Uterus (tissue), 4 donors: ENCODE measurements at places on chromosomes 6 and 20.

GRCh38 chr20:24469116-24469893, at the start of gene SYNDIG1:
TSS of gene SYNDIG1 (plus strand) at chr20:24469629. CDS start at chr20:24543098, 73,469 bp downstream.
- DNase-seq = peak; percentile 28

- DNase-seq = no peak
These were observed 96.2 kb downstream of the TTLL2 start for GRCh38 chr6:167420858-167421766.

DNA sequence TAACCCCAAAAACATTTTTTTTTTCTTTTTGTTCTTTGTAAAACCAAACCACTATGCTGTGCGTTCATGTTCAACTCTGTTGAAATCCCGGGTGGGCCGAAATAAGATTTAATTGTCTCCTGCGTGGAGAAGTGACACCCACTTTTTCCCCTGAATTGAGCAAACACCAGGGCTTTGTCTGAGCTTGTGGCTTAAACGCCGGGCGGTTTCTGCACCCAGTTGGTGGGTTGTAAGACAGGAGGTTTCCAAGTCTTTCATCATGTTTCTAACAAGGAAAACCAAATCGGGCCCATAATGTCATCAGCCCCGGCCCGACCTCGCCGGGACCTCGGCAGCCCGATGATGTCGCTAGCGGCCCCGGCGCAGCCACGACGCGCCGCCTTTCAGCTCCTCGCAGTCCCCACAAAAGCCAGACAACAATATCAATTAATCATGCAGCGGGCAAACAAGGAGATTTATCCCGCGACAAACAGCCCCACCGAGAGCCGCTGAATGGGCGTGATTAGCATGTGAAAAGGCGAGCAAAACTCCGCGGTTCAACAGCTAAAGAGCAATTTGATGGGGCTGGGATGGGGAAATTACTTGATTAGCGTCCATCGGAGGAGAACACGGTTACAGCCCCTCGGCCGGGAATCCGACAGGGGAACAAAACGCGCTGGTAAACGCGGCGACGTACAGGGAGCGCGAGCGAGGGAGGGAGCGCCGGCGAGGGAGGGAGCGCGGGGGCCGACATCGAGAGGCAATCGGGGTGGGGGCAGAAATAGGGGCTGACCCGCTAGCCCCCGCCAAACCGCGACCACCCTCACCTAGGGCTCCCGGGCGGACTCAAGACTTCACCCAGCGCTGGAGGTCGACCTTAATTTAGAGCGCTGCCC, 5.3 kb downstream of the LINC00237 start:
- no peak for DNase-seq

DNA sequence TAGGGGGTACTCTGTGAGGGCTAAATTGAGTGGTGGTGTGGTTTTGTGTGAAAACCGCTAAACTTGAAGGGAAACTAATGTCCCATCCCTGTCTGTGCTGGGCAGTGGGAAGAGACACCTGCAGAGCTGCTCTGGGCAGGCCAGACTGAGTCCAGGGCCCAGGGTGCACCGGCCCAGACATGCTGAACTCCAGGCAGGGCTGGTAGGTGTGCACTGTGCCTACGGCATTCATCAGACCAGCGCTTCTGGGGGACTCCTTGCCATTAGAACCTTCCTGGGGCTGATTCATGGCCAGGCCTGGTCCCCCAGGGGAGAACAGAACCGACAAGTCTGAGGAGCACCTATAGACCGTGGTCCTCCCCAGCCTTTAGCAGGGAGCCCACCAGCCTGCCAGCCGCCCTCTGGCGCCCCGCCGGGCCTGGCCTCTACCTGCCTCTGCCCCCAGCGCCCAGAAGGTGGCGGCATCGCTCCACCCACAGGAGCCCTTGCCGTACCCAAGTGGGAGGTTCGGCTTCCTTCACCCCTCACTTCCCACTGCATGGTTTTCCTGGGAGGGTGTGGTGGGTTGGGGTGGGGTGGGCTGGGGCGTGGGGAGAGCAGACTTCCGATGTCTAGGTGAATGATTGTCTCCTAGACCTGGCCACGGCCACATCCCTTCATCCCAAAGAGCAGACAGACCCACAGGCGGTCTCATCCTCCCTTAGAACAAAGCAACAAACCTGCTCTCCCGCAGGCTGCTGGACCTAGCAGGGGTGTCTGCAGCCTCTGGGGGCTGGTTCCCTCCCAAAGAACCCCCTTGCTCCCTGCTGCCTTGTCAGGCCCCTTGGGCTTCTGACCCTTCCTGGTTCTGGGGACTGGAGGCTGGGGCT, 15.5 kb downstream of the CCDC167 start:
- DNase-seq = peak; percentile 61

DNA sequence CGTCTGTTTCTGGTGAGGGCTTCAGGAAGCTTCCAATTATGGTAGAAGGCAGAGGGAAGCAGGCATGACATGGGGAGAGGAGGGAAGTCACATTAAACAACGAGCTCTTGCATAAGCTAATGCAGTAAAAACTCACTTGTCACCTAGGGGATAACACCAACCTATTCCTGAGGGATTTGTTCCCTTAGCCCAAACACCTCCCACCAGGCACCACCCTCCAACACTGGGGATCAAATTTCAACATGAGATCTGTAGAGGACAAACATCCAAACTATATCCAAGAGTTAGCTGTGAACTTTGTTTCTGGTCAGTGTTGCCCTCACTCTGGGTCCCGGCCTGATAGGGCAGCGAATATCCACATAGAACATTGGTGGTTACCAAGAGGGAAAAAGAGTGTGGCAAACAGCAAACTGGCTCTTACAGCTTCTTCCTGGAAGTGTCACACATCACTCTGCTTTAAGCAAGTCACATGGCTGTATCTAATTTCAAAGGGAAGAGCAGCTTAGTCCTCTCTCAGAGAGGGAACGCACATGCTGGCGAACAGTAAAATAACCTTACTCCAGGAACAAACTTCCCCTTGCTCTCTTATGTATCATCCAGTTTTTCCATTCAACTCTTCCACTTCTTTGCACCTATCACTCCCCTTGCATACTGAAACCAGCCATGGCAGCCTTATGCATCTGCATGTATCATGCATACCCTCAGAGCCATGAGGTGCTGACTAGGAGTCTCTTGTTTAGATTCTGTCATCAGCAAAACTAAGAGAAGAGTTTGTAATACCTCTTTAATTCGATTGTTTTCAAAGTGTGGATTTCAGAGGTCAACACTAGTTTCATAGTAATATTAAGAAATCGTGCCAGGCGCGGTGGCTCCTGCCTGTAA, 4.8 kb upstream of the MOCS1 start:
- no peak for DNase-seq

GRCh38 chr6:156638581-156638980, 138.6 kb upstream of the ARID1B start:
- DNase-seq = no peak

GRCh38 chr6:53290537-53291510, 57.9 kb downstream of the ELOVL5 start:
- DNase-seq = no peak

- no peak for DNase-seq
These were observed 881 bp upstream of the MAP7 start for GRCh38 chr6:136551103-136551502.

DNA sequence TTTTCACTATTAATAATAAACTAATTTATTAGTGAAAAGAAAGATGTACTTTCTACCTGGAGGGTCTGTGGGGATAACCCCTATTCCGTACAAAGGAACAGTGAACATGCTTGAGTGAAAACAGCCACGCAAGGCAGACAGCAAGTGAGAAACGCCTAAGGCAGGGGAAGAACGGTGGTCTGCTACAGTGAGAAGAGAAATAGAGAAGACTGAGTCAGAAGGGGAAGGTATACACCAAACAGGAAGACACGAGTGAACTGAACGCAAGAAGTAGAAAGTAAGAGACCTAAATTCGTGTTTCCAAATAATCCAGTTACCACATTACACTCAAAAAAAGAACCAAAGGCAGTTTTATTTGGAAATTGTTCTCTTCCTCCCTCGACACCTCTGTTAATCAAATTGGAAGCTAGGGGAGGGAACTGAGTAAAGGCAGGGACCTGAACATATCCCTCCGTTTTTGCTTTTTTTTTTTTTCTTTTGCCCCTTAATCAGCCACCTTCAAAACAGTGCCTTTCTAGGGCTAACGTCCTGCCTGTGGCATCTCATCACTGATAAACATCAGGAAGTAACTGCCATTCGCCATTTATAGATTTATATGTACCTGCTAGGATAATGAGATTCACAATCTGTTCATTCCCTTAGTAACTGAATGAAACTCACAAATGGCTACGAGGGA, 48.9 kb downstream of the ATXN1 start:
- DNase-seq = no peak

DNA sequence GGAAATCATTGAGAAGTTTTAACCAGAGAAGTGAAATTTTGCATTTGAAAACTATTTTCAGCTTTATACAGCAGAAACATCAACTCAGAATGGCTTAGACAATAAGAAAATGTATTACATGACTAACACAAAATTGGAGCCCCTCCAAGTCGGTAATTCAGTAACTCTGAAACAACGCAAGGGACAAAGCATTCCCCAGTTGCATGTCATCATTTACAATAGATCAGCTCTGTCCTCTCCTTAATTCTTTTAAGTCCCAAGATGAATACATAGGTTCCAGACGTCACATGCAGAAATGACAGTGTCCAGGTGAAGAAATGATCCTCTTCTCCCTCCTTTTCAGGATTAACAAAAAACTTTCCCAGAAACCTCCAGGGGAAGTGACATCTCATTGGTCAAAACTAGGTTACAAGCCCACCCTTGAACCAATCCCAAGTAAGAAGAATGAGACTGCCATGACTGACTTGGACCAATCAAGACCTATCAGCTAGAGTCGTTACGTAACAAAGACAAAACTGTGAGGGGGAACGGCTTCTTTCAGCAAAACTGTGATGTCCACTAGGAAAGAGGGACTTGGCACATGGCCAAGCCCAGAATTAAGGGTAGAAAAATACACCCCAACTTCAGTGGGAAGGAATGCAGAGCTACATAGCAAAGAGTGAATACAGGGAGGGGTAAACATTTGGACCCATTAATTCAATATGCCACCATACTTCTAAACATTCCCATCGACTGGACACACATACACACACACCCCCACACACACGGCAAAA, 149.8 kb upstream of the PRND start:
- no peak for DNase-seq

- no peak for DNase-seq
These were observed 172.5 kb upstream of the KCNK16 start for GRCh38 chr6:39494998-39495397.

GRCh38 chr20:57272883-57273535, 6.6 kb upstream of the BMP7 start:
- no peak for DNase-seq

- DNase-seq = no peak
These were observed 532 bp upstream of the NKAIN4 start for GRCh38 chr20:63254606-63255384.

- DNase-seq = no peak
These were observed 3.4 kb downstream of the MYT1 start for GRCh38 chr20:64167676-64168075.

DNA sequence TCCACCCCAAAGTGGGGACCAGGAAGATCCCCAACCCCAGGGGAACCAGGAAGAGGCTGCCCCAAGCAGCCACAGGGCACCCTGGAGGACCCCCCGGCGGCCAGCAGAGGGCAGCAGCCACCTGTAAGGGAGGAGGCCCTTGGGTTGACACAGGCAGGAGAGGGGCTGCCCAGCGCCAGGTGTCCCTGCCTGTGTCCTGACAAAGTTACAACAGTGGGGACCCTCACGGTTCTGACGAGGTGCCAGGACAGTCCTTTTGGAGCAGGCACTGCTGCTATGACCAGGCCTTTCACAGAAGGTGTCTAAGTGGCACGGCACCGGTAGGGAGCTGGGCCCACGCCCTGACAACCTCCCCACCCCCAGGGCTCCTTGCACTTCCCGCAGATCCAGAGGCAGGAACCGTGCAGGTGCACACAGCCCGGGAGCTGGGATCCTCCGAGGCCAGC, 176.7 kb downstream of the BMP7 start:
- peak; percentile 39 for DNase-seq

- no peak for DNase-seq
These were observed 1.3 kb upstream of the UBE2J1 start for GRCh38 chr6:89353702-89354392.

- DNase-seq = no peak
These were observed 120.4 kb downstream of the TOX2 start for GRCh38 chr20:44034965-44035635.

GRCh38 chr6:107618672-107619071, 128.8 kb downstream of the SOBP start:
- DNase-seq = no peak

GRCh38 chr20:2911200-2911599, 37.9 kb downstream of the PTPRA start:
- no peak for DNase-seq

GRCh38 chr6:28523241-28523622, 2.4 kb upstream of the GPX5 start:
- no peak for DNase-seq

- DNase-seq = no peak
These were observed 61.5 kb downstream of the TRAM2 start for GRCh38 chr6:52515219-52515960.

GRCh38 chr20:62235001-62235776, 3.1 kb upstream of the OSBPL2 start:
- DNase-seq = no peak

DNA sequence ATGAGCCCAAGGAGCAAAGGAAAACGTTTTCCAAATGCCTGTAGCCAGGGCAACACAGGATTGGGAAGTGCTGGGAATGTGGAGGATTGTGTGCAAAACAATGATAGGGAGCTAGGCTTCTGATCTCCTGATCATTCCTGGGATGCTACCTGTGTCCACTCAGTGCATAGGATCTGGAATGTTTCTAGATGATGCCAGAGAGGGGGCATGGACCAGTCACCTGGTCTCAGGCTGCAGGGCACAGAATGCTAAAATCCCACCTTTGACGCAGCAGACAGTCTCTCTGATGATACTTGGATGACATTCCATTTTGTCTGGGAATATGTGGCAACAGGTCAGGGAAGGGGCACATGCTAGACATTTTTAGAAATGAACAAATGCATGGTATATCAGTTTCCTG, 128.9 kb downstream of the CLIC5 start:
- no peak for DNase-seq

DNA sequence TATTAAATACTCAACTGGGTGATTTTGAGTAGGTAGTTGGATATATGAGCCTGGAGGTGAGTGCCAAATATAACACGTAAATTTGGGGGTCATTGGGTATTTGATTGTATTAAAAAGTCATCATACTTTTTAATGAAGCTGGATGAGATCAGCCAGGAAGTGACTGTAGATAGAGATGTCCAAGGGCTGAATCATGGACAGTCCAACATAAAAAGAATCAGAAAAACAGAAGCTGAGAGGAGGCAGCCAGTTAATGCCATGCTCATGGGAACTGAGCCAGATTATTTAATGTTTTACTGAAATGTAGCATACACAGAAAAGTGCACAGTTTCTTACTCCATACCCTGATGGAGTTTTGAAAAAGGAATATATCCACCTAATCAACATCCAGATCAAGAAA, 435.5 kb upstream of the PLCB4 start:
- DNase-seq = no peak

GRCh38 chr6:388202-388903, 3.2 kb upstream of the IRF4 start:
- DNase-seq = no peak

- DNase-seq = no peak
These were observed 325.6 kb upstream of the RUNX2 start for GRCh38 chr6:45002390-45003105.
